Stimulated activated CD8-positive, alpha-beta memory T cell treated with anti-CD3 and anti-CD28 coated beads, Interleukin-15, amount 100 ng/mL, for 1 hour (primary cell): ENCODE measurements at places on chromosomes 3 and 15.

DNA sequence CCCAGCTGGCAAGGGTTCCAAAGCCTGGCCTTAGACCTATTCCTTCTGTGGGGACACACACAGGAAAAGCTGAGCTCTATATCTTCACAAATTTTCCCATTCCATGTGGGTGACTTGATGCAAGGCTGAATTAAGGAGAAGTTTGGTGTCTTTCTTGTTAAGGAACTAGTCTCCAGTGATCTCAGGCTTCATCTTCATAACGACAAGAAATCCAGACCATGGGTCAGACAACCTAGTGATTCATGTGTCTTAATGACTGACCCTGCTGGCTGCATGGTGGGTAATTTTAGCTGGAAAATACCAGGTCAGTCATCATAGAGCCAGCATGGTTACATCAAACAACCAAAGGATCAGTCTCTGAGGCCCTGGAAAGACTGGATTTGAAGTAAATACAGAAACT, 112.7 kb upstream of the SLC4A7 start:
- DNase-seq = no peak

GRCh38 chr3:69012100-69012799, 1.2 kb downstream of the EOGT start:
- no peak for DNase-seq

GRCh38 chr3:46297658-46298423, 55.6 kb downstream of the CCR3 start:
- DNase-seq = no peak

DNA sequence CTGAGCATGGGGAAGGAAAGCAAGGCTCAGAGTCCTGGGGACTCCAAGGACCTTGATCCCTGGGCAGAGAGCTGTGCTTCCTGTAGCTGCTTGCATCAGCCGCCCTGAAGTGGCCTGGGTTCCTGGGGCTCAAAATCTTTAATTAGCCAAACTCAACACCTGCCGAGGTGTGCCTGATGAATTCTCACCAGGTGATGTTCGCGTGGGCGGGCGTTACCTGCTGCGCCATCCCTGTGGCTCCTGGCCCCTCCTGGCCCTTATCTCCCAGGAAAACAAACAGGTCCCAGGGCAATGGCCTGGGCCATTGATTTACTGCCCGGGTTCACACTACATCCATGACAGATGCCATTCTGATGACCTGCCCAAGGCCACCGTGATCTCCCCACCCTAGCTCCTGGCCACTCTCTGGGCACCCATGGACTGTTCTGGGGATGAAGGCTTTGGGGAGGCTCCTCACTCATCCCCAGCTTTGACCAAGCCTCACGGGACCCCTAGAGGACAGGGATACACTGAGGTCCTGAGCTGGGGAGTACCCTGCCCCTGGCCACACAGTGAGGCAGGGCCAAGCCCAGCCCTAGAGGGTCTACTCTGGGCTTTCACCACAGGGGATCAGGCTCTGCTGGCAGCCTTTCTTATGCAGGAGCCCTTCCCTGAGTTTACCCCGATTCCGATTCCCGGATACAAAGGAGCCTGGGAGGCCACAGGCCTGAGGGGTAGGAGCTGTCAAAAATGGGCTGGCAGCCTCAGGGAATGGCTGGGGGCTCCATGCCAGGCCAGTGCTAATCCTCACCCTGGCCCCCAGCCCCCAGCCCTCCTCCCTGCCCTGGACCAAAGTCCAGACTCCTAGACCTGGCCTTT, 5.7 kb downstream of the SLC38A3 start:
- DNase-seq = no peak

DNA sequence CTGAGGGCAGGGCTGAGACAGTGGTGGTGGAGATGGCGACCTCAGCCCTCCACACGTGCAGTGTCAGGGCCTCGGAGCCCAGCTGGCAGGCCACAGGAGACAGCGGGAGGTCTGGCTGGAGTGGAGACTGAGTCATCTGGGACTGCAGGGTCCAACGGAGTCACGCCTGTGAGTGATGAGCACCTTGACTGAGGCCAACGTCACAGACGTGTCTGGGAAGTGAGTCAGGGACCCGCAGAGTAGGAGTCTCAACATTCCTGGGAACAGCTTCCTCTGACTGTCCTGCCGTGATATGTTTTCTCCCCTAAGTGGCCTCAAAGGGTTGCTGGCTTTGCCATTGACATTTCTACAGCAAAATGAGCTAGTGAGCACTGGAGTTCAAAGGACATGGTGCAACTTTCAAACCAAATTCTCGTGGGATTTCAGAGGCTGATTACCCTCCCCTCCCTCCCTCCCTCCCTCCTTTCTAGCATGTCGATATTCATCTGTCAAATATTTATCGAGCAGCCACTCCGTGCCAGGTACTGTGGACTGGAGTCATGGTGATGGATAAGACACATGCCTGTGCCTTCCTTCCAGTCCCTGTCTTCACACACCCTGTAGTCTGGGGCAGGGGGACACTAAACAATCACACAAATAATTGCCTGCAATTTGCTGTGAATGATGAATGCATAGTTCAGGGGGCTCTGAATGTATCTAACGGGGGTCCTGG, 53.3 kb upstream of the AMOTL2 start:
- no peak for DNase-seq

GRCh38 chr3:197881970-197882338, 68.0 kb upstream of the RPL35A start:
- DNase-seq = no peak

DNA sequence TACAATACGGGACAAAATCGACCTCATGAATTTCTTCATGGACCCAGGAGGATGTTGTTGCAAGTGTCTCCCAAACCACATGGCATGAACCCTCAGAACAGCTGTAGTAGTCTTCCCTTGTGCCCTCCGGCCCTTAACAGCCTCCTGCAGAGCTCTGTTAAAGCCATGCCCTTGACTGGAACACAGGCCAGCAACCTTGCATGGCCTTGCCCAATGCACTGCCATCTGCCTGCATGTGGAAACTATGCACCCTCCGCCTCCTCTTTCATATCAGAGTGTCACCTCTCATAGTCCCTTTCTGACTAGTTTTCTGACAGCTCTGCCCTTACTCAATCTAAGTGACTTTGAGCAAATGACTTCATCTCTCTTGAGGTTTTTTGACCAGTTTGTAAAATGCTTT, 39.4 kb upstream of the TRIM71 start:
- DNase-seq = no peak

- no peak for DNase-seq
Measured at GRCh38 chr3:31004025-31004678, 109.7 kb upstream of the GADL1 start.
